ENCODE measurements at places on chromosomes 6 and 20.

DNA sequence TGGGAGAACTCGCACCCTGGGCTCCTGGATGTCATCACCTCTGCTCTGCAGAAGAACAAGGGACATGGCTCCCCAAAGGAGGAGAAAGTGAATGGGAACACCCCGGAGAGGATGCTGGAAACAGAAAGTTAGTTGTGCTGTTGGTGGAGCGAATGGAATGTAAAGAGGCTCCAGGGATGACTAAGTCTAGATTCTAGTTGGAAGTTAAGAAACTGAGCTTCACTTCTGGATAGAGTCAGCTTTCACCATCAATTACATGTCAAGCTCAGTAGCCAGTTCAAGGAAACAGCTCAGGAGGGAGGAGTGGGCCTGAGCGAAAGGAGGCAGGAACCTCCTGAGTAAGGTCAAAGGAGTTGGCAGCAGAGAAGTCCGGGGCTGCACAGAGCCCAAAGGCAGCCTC lies 132.1 kb upstream of the ARID1B start:
- peaks cover 16% of the 10 kb centered on the region for H3K4me1 ChIP-seq
- H3K4me3 ChIP-seq = no peak overlapping the region
- no peak overlapping the region for H3K27ac ChIP-seq
- no peak for DNase-seq
- peaks cover 25% of the 10 kb centered on the region for H3K27me3 ChIP-seq

- no peak overlapping the region for H3K27ac ChIP-seq
- H3K27me3 ChIP-seq = peaks cover 2% of the 10 kb centered on the region
- H3K4me3 ChIP-seq = no peak overlapping the region
- DNase-seq = no peak
Observed at GRCh38 chr20:9281803-9282202, 212.9 kb downstream of the PLCB4 start.

GRCh38 chr6:164612751-164613150 lies 696.7 kb downstream of the C6orf118 start:
- H3K27me3 ChIP-seq = no peaks in the 10 kb centered on the region
- H3K36me3 ChIP-seq = no peaks in the 10 kb centered on the region
- H3K4me1 ChIP-seq = no peaks in the 10 kb centered on the region
- no peak overlapping the region for H3K4me3 ChIP-seq
- DNase-seq = no peak

- no peak overlapping the region for H3K4me3 ChIP-seq
- H3K27ac ChIP-seq = no peak overlapping the region
- H3K36me3 ChIP-seq = no peaks in the 10 kb centered on the region
- DNase-seq = no peak
- H3K4me1 ChIP-seq = no peaks in the 10 kb centered on the region
- H3K27me3 ChIP-seq = no peaks in the 10 kb centered on the region
Observed at GRCh38 chr6:66096679-66097078, 389.7 kb upstream of the EYS start.

- H3K36me3 ChIP-seq = no peaks in the 10 kb centered on the region
- no peak for DNase-seq
- no peak overlapping the region for H3K27ac ChIP-seq
- no peak overlapping the region for H3K4me3 ChIP-seq
- no peaks in the 10 kb centered on the region for H3K4me1 ChIP-seq
Observed at GRCh38 chr6:22673474-22673873, 104.1 kb downstream of the HDGFL1 start.

- no peak overlapping the region for H3K4me3 ChIP-seq
- no peak for DNase-seq
- H3K4me1 ChIP-seq = peaks cover 44% of the 10 kb centered on the region
- H3K36me3 ChIP-seq = peaks cover 23% of the 10 kb centered on the region
- H3K27me3 ChIP-seq = no peaks in the 10 kb centered on the region
Observed at GRCh38 chr20:23403751-23404150, 17.5 kb downstream of the NAPB start.
